ENCODE measurements at places on chromosomes 11 and 22.

DNA sequence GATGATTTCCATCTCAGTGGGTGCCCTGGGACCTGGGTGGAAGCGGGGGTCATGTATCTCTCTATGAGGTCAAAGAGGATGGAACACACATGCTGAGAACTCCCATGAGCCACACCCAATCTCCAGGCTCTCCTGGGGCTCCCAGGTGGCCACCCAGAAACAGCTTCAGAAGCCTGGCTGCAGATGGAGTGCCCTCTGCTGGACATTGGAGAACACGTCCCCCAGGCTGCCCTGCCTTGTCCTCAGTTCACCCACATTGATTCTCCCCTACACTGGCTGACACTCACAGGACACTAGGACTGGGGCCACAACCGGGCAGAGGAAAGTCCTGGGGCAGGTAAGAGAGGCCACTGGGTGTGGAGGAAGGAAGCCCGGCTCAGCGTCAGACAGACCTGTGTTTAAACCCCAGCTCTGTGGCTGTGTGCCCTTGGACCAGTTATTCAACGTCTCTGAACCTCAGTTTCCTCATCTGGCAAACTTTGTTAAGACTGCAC lies 4.5 kb upstream of the NOL12 start:
- DNase-seq = peak; percentile 80

- DNase-seq = no peak
These were observed 815.9 kb downstream of the KCNA4 start for GRCh38 chr11:29200791-29201562.

GRCh38 chr22:36185828-36186624 lies 15.6 kb downstream of the APOL4 start:
- DNase-seq = no peak

DNA sequence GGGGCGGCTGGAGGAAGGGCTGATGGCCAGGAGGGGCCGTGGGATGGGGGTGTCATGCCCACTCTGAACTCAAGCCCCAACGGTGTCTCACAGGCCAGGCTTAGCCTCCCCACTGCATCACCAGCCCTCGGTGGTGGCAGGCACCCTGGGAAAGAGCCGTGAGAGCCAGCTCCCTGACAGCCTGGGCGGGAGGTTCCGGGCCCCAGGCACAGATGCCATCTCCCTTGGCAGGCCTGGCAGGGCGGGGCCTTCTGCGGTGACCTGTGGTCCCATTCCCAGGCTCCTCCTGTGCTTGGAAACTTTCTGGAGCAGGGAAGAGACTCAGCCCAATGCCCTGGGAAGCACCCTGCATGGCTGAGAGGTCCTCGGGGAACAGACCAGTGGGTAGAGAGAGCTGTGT lies 4.8 kb downstream of the PHLDA2 start:
- DNase-seq = no peak

GRCh38 chr11:127385071-127385470 lies 384.5 kb upstream of the KIRREL3 start:
- no peak for DNase-seq

- DNase-seq = peak; percentile 49
These were observed 161.1 kb upstream of the CCDC179 start for GRCh38 chr11:23021287-23021863.

DNA sequence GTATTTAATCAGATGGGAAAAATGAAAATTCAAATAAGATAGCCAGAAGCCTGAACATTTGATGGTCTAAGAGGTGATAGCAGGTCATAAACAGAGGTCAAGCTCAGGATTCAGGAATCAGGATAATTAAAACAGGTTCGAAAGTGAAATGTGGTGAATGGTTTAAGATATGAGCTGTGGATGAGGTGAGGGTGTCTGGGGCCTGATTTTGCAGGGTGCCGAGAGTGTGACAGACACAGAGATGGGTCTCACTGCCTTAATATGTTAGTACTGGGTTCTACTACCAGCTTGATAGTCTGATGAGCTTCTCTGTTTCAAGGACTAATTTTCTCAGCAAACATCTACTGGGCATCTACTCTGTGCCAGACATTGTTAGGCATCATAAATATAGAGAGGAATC lies 19.9 kb upstream of the EMSY start:
- DNase-seq = no peak

DNA sequence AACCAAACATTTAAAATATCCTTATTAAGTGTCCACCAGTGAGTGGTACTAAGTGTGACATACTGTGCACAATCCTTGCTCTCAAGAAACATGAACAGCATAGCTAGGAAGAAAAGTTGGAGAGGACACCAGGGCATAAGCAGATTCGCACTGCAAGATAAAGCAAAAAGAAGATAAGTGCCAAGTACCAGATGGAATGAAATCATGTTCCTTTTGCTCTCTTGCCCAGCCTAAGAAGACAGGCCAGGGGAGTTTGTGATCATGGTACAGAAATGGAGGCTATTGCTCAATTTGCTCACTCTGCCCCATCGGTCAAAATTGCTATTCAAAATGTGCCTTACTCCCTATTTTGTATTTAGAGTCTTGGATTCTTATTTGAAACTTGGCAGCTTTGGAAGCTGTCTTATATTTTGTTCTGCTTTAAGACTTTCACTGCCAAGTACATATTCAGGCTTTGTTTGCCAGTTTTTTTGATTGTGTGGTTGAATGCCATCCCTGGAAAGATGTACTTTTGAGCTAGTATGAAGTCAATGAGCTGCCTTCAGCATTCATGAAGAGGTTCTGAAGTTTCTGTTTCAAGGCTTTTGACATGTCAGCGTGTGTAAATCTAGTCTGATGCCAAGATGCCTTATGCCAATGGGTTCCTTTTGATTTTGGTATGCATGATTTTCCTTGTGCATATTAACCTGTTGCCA lies 90.3 kb downstream of the PAX6 start:
- no peak for DNase-seq

DNA sequence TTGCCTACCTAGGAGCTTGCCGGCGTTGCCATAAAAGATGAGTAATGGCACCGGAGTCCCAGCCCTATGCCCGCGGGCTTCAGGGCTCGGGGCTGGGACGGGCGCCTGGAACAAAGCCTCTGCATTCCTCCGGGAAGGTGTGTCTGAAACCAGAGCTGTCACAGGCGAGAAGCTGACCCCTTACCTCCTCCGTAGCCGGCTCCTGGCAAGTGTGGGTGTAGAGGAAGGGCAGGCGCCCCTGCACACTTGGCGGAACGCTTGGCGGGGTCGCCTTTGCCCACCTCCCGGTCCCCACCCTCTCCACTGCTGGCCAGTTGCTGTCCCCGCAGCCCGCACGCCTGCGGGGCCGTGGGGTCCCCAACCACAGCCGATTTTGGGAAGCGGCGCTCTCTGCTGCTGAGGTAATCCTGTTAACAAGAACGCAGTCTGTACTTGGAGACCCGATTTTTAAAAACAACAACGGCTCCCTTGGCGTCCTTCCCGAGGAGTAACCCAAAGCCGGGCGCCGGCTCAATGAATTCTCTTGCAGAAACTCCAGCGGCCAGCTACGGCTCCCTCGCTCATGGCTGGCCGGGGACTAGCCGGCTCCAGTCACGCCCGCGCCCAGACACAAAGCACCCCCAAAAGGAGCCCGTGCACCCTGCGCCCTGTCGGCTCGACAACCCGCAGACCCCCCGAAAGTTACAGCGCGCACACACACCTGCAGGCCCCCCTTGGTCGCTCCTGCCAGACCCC lies 89.2 kb downstream of the PLEKHA7 start:
- DNase-seq = peak; percentile 59

- DNase-seq = no peak
These were observed 1.1 kb downstream of the GVQW3 start for GRCh38 chr11:76382209-76382608.

DNA sequence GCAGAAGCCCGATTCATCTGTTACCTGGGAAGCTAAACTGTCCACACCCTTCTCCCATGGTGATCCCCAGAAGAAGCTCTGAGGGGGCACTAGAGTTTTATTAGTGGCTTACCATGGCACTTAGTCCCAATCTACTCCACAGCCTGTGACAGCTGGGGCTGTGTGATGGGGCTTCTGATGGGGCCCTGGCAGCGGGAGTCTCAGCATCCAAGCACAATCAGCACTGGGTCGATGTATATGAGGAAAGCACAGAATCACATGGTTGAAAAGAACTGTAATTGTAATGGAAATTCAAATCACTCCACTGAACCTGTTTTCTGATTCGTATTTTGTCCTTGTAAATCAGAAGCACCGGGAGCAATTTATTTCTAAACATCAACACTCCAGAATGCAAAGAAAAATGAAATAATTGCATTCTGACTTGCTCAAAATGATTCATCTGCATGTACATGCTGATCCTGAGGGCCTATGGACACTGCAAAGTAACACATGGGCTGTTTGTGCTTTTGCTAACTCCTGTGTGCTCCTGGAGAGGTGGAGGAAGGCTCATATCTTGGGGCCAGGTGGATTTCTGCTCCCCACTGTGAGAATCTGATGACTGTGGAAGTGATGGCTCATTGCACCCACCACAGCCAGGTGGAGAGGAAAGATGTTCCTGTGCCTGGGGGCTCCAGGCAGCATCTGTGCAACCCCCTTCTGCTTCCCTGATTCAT lies 203.0 kb downstream of the KIRREL3 start:
- no peak for DNase-seq

- no peak for DNase-seq
These were observed 86.7 kb downstream of the APOL5 start for GRCh38 chr22:35804421-35804820.

GRCh38 chr22:29166180-29166579 lies 39.5 kb upstream of the EMID1 start:
- no peak for DNase-seq

GRCh38 chr11:121892863-121893262 lies 223.2 kb downstream of the BLID start:
- no peak for DNase-seq

DNA sequence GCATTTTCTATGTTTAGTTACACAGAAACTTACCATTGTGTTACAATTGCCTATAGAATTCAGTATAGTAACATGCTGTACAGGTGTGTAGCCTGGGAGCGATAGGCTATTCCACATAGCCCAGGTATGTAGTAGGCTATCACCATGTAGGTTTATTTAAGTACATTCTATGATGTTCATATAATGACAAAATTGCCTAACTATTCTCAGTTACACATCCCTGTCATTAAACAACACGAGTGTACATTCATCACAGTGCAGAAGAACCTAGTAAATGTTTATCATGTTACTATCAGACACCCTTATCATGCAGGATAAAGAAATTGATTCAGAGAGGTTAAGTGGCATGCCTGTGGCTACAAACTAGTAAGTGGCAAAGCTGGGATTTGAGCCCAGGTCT lies 28.4 kb upstream of the BMAL1 start:
- DNase-seq = no peak

DNA sequence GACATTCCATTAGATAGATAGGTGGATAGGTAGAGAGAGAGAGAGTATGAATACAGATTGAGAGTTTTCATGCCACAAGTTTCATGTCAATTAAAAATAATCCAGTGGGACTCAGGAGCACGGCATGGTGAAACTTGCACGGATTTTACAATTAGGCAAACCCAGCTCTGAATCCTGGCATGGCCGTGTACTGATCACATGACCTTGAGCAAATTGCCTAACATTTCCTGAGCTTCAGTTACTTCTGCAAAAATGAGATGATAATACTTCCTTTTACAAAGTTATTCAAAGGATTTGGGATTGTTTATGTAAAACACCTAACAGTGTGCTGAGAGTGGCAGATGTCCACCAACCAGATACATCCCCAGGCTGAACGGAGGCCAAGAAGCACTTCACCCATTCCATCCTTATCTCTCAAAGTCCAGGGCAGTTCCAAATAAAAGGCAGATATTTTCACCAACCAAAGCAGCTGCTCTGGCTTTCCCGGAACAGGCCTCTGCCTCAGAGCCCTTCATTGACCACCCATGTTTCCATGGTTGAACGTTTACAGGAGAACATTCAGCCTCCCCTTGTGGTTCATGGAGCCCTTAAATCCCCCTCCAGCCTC lies 17.9 kb downstream of the APLNR start:
- no peak for DNase-seq

- DNase-seq = no peak
These were observed 10.2 kb upstream of the MS4A12 start for GRCh38 chr11:60482361-60482760.

DNA sequence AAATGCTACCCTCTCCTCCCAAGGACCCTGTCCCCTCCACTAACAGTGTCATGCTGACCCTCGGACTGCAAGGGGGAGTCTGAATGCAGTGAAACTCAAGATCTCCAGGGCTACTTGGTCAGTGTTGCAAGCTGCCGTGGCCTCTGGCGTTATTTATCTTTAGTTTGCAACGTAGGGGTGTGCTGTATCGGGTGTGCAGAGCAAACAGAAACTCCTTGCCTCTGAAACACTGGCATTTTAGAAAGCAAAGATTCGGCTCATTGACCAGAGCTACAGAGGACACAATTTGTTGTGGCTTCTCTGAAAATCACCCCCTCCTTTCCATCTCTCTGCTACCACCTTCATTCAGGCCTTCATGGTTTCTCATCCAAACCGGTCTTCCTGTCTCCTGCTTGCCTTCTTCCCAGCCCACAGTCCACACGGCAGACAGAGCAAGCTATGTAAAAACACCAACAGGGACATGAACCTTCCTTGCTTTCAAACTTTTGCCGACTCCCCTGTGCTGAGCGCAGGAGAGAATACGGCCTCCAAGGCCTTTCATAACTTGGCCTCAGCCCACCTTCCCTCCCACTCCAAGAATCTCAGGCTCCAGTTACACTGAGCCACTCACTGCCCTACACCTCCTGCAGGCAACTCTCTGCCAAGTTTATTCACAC lies 14.9 kb downstream of the FZD4 start:
- DNase-seq = no peak

DNA sequence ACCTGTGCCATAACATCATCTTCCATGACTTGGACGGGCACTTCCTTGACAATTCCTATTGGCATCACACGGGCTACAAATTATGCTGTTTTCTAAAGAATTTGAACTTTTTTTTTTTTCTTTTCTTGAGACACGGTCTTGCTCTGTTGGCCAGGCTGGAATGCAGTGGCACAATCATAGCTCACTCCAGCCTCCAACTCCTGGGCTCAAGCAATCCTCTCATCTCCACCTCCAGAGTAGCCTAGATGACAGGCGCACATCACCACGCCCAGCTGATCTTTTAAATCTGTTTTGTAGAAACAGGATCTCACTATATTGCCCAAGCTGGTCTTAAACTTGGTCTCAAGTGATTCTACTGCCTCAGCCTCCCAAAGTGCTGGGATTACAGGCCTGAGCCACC lies 3.3 kb upstream of the CRYBB3 start:
- DNase-seq = no peak

- no peak for DNase-seq
These were observed 1.5 kb upstream of the SMPD1 start for GRCh38 chr11:6388748-6389147.

DNA sequence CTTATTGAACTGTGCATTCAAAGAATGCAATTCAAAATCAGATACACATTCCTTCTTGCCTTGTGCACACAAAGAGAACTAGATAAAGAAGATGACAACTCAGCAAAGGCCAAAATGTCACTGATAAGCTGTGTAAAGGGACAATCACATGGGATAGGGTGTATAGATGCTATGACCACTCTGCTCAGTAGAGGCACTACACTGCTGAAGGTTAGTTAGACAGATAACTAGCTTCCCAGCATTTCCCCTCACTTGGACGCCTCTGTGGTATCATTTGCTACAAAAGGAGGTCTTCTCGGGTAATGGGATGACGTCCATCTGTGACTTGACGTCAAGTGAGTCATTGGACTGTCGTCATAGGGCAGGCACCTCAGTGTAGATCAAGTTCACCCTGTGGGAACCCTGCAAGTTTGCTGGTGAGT lies 424.9 kb upstream of the CCDC90B start:
- no peak for DNase-seq

- no peak for DNase-seq
These were observed 407.3 kb upstream of the ANO3 start for GRCh38 chr11:25924586-25924985.

Data from GM20000 (cell line).